Fibroblast of skin of back (primary cell): ENCODE measurements at places on chromosomes 2 and 18.
A peak's percentile ranks its signal among the peaks of the same experiment; 100 is the strongest.

GRCh38 chr18:41121116-41121826, 833.8 kb upstream of the PIK3C3 start:
- DNase-seq: peak; percentile 79

- no peak for DNase-seq
These were observed 2.9 kb downstream of the C2orf80 start for GRCh38 chr2:208186893-208187292.

DNA sequence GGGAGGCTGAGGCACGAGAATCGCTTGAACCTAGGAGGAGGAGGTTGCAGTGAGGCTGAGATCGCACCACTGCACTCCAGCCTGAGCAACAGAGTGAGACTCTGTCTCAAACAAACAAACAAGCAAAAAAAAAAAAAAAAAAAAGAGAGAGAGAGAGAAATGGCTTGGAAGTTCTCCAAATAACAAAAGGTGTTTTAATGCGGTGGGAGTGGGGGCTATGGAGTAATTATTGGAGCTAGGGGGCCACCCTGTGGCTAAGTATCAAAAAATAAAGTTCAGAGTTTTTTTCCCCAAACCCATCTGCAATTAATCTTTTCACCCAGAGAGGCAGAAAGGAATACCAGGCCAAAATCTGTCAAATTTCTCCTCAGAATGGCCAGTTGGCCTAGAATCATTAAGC, 23.0 kb upstream of the CEP68 start:
- DNase-seq: peak; percentile 45

- DNase-seq: peak; percentile 7
These were observed 34.0 kb upstream of the ITPRID2 start for GRCh38 chr2:181857483-181857882.

DNA sequence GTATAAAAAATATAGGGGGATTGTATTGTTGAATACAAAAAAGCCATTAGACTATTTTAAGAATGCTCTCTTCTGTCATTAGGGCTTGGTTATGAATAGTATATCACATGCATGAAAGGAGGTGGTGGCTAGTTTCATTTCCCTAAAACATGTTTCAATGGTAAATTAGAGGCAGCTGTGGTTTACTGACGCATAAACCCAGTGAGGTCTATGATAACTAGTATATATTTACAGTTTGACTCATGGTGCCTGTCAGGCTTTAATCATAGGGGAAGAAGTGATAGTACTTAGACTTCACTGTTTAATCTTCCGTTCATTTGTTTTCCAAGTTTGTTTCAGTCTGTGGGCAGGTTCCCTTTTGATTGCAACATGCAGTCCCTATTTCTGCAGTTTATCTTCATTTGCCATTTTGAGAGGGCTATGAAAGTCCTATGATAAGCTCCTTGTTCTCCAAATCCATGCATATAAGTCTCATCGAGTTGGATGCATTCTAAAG, 55.1 kb upstream of the MAP4K3 start:
- peak; percentile 91 for DNase-seq

- DNase-seq: no peak
These were observed 4.6 kb downstream of the TBC1D8 start for GRCh38 chr2:101146535-101146934.

- DNase-seq: no peak
These were observed 218.7 kb downstream of the RBM43 start for GRCh38 chr2:151042964-151043363.

DNA sequence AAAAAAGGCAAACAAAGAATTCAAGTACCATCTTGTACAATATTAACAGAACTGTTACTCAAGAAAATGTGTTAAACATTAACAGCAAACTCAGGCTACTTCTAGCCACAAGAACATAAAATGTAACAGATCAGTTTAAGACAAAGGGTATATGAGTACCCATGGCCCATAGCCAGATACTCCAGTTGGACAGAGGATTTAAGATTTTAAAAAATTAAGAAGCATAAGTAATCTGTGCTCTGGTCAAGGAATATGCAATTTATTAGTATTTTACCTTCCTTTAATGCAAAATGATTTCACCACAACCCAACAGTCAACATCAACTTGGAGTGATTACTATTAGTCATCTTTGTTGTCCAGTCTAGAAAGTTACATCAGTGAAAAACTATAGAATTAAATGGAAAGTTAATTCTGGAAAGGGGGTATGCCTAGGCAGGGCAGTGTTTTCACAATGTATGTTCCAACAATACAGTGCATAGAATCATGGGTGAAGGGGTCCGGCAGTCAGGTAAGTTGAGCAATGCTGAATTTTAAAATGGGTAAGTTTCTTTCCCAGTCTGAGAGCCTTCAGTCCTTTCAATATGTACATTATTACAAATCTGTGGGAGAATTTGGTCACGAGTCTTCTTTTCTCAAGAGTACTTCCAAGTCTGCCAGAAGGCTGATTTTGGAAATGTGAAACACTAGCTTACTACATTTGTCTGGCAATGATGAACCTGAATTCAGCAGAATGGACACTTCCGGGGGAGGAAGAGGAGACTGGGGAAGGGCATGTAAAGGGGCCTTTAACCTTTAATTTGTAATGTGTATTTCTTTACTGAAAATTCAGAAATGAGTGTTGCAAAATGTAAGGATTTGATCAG, 34.5 kb downstream of the SFT2D3 start:
- DNase-seq: no peak

- DNase-seq: no peak
These were observed 16.1 kb downstream of the CEBPZ start for GRCh38 chr2:37215250-37215649.

GRCh38 chr18:62596145-62597005, 73.5 kb downstream of the ZCCHC2 start:
- DNase-seq: peak; percentile 34
